ENCODE measurements at places on chromosomes 5 and 9. TPM values are rescaled to one million over a fixed set of nuclear protein-coding genes. Genes with fewer than 3 reads are reported as not detected.

SLC34A3 gene
- not detected for total RNA-seq

ADCY2 gene
- total RNA-seq: 4.6 TPM

CDC20B gene
- not detected for total RNA-seq

ZCCHC9 gene
- 10.6 TPM for total RNA-seq

TAF11L9 gene
- total RNA-seq: not detected

SH3RF2 gene
- 25.7 TPM for total RNA-seq

SH3TC2 gene
- 0.33 TPM for total RNA-seq

CD74 gene
- 130 TPM for total RNA-seq
